Airway epithelial cell (primary cell): ENCODE measurements at places on chromosomes 12 and 14. TPM values are rescaled to one million over a fixed set of nuclear protein-coding genes. Genes with fewer than 3 reads are reported as not detected.

OVCH1 gene
- not detected in 2 replicates for total RNA-seq

DDX51 gene
- 13.3 and 14.8 TPM in 2 replicates for total RNA-seq

NINJ2 gene
- total RNA-seq, result not detected in 2 replicates

ASIC1 gene
- total RNA-seq, result 5.4 and 5.9 TPM in 2 replicates

LRP1-AS gene
- not detected in 2 replicates for total RNA-seq

FERMT2 gene
- 11.6 and 13.5 TPM in 2 replicates for total RNA-seq

TMTC1 gene
- total RNA-seq, result 4.8 and 5.1 TPM in 2 replicates

WSCD2 gene
- 0.28 TPM in 1 of 2 replicates, not detected in the other for total RNA-seq

EFS gene
- 15.0 and 23.2 TPM in 2 replicates for total RNA-seq

KRT79 gene
- total RNA-seq, result not detected in 2 replicates

BMAL2 gene
- total RNA-seq, result 30.8 and 47.3 TPM in 2 replicates

GPATCH2L gene
- total RNA-seq, result 28.8 and 44.8 TPM in 2 replicates

CMKLR1 gene
- not detected in 2 replicates for total RNA-seq

NXPH4 gene
- total RNA-seq, result 6.2 and 9.3 TPM in 2 replicates

P2RX2 gene
- not detected in 2 replicates for total RNA-seq

VPS33A gene
- total RNA-seq, result 11.0 and 16.0 TPM in 2 replicates

LIN7A gene
- total RNA-seq, result 0.09 and 0.56 TPM in 2 replicates

ANG gene
- 1.5 and 5.4 TPM in 2 replicates for total RNA-seq

BICDL1 gene
- 7.8 and 9.4 TPM in 2 replicates for total RNA-seq

RFX4 gene
- total RNA-seq, result not detected in 2 replicates

GPR84 gene
- not detected in 2 replicates for total RNA-seq

PRR4 gene
- total RNA-seq, result 1.6 TPM in 1 of 2 replicates, not detected in the other

GNS gene
- 32.4 and 41.3 TPM in 2 replicates for total RNA-seq

KRT3 gene
- total RNA-seq, result not detected in 2 replicates

HELB gene
- total RNA-seq, result 0.84 and 1.1 TPM in 2 replicates

ARHGAP9 gene
- not detected in 2 replicates for total RNA-seq

CLEC1B gene
- not detected in 2 replicates for total RNA-seq

CLEC6A gene
- total RNA-seq, result not detected in 2 replicates

NPAS3 gene
- not detected in 2 replicates for total RNA-seq

CLEC4C gene
- not detected in 2 replicates for total RNA-seq

FOXG1 gene
- not detected in 2 replicates for total RNA-seq
